ENCODE measurements at places on chromosomes 12 and 14.

DNA sequence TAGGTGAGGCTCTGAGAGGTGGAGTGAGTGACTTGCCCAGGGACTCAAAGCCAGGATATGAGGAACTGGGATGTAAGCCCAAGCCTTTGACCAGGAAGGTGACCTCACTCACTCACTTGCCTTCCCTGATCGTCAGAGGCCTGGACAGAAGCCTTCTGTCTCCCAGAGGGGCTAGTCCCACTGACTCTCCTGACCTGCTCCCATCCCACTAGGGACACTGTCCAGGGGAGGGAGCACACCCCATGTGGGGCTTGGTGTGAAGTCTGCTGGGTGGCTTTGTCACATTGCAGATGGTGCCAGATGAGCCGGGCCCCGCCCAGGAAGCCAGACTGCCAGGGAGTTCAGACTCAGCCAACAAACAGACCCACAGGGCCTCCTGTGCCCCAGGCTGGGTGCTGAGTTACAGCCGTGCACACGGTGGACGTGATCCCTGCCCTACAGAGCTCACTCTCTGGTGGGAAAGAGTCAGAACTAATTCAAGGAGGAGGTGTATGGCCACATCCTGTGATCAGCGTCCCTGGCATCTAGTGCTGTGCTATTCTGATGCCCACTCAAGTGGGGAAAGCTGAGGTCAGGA is 28.3 kb downstream of the MMAB start:
- no peak for DNase-seq

DNA sequence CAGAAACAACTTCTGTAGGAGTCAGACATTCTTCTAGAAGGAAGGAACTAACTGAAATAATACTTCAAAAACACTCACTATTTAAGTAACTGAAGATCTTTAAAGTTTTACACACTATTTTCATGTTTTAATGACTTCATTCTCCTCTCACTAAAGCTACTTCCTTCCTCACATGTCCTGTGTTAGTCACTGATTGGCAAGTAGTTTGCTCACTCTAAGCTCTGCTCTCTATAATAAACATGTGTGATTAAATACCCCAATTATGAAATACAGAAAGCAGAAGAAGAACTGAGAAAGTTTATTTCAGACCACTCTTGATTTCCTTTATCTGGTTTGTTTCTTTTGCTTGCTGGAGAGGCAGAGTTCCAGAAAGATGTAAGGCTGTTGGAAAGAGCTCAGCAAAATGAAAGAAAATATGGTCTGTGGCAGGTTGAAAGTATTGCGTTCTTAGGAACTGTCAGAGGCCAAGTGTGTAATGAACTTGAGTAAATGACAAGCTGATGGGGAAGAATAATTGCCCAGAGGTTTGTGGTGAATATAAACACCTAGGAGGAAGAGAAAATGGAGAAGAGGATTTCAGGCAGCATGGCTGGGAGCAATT is 522.0 kb upstream of the SEL1L start:
- DNase-seq: no peak

DNA sequence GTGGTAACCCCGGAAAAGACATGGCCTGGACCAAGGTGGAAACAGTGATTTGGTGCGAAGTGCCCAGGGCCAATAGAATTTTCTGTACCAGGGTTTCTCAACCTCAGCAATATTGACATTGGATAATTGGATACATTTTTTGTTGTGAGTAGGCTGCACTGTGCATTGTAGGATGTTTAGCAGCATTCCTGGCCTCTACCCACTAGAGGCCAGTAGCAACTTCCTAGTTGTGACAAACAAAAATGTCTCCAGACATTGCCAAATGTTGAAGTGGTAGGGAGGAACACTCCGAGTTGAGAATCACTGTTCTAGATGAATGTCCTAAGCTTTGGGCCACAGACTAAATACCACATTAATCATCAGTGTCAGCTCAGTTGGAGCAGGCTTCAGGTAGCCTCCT is 6.2 kb upstream of the CGRRF1 start:
- no peak for DNase-seq

- DNase-seq: no peak
These were observed 23.3 kb downstream of the C14orf132 start for GRCh38 chr14:96062506-96062905.

DNA sequence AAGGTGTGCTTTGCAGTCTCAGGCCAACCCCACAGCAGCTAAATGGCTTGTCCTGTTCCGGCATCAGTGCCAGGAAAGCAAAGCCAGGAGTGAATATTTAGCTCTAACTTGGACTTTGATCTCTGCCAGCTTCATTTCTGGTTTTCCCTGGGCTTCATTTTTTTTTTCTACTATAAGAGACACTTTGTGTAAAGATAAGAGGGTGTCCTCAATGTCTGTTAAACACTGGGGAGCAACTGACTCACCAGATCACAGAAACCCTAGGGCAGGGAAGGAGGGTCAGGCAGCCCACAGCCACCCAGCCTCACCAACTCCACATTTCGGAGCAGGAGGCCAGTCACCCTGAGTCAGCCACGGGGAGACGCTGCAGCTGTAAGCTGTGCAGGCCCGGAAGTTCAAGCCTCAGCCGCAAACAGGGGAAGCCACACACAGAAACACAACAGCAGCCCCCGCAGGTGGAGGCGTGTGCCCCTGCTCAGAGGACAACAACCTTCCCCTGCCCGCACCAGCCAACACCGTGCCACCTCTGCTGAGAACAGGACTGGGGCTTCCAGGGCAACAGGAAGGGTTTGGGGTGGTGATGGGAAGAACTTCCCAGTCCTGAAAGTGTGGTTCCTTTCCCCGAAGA is 6.3 kb downstream of the TNFRSF1A start:
- DNase-seq: peak; percentile 87

GRCh38 chr12:72699362-72699761 is 427.2 kb downstream of the TRHDE start:
- no peak for DNase-seq

DNA sequence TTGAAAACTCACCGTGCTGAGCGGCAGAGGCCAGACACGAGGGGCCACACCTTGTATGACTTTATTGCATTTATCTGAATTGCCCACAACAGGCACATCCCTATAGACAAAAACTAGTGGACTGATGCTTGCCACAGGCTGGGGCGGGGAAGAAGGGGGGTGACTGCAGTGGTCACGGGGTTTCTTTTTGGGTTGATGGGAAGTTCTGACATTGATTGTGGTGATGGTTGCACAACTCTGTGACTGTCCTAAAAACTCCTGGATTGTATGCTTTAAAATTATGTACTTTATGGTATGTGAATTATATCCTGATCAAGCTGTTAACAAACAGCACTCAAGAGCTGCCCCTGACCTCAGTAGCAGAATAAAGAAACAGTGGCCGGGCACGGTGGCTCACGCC is 25.7 kb downstream of the DHX37 start:
- DNase-seq: no peak

GRCh38 chr14:75222208-75222701 is 45.8 kb upstream of the TMED10 start:
- no peak for DNase-seq

GRCh38 chr14:63656194-63656593 is 14.5 kb upstream of the WDR89 start:
- DNase-seq: no peak

All from activated T-cell treated with anti-CD3 and anti-CD28 coated beads, Interleukin-2, amount 50 U/mL, for 72 hours (primary cell).